ENCODE measurements at places on chromosomes 11 and 22.

DNA sequence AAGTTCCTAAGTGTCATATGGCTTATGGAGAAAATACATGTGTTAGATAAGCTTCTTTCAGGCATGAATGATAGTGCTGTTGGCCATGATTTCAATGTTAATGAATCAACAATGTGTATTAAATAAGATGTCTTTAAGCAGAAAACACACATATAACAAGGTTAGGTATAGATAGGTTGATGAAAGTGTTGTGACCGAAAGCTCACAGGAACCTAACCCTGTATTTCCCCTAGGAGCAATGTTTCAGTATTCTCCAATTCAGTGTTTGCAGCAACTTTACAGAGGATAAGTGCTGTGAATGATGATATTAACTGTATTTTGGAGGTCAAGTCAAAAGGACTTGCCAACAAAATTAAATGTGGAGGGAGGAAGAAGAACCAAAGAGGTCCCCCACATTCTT lies 82.8 kb upstream of the PRDM11 start:
- no peak for DNase-seq

- no peak for DNase-seq
These were observed 58.5 kb downstream of the STIM1 start for GRCh38 chr11:3913921-3914320.

DNA sequence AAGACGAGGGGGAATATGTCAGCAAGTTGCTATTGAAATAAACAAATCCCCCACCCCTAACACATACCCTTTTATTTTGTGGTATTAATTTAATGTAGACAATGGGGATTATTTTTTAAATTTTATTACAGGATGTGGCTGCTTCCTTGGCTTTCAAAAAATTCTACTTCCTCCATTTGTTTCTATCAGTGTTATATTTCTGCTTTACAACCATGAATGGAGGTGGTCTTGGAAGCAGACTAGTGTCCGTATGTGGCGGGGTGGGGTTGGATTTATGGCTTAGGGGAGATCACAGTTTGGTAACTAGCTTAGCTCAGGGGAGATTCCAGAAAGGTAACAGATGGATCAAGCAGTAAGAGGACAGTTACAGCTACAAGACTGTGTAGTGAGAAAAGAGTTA lies 39.3 kb upstream of the PICALM start:
- DNase-seq = no peak

- DNase-seq = no peak
These were observed 11.1 kb downstream of the C11orf91 start for GRCh38 chr11:33689501-33689900.

- DNase-seq = no peak
These were observed 19.9 kb upstream of the CCDC83 start for GRCh38 chr11:85835263-85835662.

GRCh38 chr11:92482492-92483060 lies 258.0 kb downstream of the FAT3 start:
- no peak for DNase-seq

GRCh38 chr11:93267383-93267782 lies 63.2 kb upstream of the DEUP1 start:
- no peak for DNase-seq

- DNase-seq = no peak
These were observed 545.7 kb upstream of the B3GAT1 start for GRCh38 chr11:134957540-134958335.

DNA sequence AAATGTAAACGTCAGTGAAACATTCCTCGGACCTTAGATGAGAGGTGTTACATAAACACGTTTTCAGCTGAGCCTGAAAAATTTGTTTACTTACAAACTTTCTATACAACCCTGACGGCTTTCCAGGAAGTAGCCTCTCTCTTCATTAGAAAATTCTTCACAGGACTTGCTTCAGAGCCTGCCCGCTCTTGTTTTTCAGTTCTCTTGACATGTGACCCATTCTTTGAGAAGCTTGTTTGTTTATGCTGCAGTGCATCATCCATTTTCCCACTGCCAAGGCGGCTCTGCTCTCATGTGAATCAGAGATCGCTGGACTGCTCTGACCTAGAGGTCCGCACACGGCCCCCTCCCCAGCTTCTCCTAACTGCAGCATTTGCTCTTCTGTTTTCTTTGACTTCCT lies 47.9 kb upstream of the ARHGAP42 start:
- peak; percentile 19 for DNase-seq

- DNase-seq = no peak
These were observed 154.0 kb upstream of the RAG2 start for GRCh38 chr11:36751996-36752395.

DNA sequence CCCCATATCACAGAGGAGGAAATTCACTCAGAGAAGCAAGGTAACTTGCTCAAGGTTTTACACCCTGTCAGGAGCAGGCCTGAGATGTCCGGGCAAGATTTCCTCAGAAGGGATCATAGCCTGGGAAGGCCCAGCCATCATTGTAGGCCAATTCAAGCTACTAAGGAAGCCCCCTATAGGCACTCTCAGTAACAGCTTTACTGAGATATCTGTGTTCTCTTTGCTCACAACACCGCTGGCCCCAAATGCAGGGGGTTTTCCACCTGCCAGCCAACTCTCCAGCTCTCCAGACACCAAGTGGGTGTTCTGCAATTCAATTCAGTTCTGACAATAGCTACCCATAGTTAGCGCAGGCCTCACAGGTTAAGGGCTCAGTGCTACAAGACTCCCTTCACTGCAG lies 84.0 kb downstream of the SLC36A4 start:
- DNase-seq = no peak

- DNase-seq = no peak
These were observed 3.3 kb downstream of the LMO1 start for GRCh38 chr11:8260202-8260966.

- no peak for DNase-seq
These were observed 2.7 kb downstream of the APOL2 start for GRCh38 chr22:36236388-36237319.

DNA sequence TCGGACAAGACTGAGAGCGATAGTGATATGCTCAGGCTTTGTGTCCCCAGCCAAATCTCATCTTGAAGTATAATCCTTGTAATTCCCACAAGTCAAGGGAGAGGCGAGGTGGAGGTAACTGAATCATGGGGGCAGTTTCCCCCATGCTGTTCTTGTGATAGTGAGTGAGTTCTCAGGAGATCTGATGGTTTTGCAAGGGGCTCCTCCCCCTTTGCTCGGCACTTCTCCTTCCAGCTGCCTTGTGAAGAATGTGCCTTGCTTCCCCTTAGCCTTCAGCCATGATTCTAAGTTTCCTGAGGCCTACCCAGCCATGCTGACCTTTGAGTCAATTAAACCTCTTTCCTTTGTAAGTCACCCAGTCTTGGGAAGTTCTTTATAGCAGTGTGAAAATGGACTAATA lies 7.5 kb upstream of the FOLR2 start:
- no peak for DNase-seq

DNA sequence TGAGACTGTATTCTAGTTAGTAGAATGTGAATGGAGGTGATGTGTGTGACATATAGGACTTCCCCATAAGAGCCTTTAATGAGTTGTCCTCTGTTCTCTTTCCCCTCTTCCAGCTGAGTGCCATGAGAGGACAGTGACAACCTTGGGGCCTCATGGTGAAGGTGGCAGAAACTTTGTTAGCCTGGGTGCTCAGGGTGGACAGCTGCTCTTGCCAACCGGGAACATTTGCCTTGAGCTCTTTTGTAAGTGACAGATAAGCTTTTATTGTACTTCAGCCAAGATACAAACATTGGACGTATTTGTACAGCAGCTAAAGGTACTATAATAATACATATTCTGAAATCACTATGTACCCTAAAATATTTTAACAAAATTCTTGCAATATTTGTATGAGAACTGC lies 33.0 kb upstream of the PLET1 start:
- no peak for DNase-seq

DNA sequence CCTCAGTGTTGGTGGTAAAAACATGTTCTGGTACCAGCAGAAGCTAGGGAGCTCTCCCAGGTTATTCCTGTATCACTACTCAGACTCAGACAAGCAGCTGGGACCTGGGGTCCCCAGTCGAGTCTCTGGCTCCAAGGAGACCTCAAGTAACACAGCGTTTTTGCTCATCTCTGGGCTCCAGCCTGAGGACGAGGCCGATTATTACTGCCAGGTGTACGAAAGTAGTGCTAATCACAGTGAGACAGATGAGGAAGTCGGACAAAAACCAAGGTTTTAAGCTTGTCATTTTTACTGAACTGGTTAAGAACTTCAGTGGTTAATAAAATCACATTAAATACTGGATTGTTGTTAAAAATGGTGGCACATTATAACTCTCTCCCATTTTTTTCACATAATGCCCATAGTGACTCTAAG lies 42.6 kb upstream of the VPREB1 start:
- DNase-seq = no peak

DNA sequence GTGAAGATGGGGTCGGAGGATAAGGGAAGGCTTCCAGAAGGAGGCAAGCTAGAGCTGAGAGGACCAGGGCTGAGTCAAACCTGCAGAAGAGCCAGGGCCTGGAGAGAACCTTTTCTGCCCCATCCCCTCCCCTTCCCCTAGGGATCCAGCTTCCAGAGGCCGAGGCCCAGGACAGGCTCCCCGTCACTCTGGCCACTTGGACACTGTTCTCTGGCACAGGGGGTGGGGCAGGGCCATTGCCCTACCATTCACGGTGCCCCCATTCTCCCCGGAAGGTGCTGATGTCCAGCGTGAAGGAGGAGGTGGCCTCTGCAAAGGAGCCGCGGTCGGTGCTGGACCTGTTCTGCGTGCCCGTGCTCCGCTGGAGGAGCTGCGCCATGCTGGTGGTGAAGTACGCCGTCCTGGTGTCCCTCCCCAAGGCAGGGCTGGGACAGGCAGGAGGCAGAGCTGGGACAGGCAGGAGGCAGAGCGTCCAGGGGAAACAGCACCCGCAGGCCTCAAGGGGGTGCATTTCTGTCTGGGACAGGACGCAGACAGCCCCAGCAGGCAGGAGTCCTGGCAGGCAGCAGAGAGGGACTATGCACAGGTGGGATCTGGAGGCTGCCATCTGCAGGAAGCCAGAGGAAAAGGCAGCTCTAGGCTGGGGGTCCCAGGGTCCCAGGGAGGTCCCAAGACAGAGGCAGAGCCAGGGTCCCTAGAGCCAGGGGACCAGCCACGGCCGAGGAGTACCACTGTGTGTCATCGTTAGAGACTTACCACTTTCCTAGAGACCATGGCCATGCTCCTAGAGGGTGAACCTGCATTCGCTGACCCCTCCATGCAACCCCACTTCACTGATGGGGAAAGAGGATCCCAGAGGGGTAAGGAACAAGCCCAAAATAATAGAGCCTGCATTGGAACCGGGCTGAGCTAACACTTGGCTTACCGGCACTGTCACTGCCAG lies 25.8 kb upstream of the SLC22A12 start:
- no peak for DNase-seq

- no peak for DNase-seq
These were observed 1423.9 kb downstream of the BRD1 start for GRCh38 chr22:48403521-48404403.

DNA sequence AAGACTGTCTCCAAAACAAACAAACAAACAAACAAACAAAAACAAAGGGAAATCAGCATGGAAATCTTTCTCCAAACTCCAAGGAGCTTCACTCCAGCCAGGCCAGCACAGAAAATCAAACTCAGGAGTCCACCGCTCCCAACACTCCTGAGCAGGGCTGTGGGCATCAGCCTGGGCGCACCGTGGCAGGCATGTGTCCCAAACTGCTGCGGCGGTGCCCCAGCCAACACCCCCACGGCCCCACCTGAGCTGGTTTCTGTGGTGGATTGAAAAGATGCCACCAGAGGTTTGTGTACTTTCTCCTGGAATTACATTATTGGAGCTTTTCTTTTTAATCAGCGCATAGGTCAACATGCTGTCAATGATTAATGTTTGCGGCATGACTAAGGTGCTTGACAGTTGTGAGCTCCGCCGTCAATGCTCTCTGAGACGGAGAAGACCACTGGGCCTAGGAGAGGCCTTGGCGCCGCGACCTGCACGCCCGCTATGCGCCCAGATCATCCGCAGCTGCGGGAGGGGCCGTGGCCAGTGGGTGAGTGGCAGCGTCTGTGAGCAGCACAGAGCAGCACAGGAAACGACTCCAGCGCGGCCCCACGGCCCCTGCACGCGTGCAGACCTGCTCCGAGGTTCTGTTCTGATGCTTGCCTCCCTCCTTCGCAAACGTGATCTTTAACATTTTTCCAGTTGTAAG lies 18.1 kb downstream of the DRD4 start:
- no peak for DNase-seq
